Activated CD4-positive, alpha-beta T cell treated with anti-CD3 and anti-CD28 coated beads for 1 hour (primary cell): ENCODE measurements at places on chromosomes 16 and 17.

- no peak for DNase-seq
Measured at GRCh38 chr16:4833584-4833983, 13.5 kb downstream of the GLYR1 start.

GRCh38 chr16:50279504-50279865 lies 13.1 kb downstream of the ADCY7 start:
- no peak for DNase-seq

- no peak for DNase-seq
Measured at GRCh38 chr17:61806081-61806828, 57.1 kb downstream of the BRIP1 start.

DNA sequence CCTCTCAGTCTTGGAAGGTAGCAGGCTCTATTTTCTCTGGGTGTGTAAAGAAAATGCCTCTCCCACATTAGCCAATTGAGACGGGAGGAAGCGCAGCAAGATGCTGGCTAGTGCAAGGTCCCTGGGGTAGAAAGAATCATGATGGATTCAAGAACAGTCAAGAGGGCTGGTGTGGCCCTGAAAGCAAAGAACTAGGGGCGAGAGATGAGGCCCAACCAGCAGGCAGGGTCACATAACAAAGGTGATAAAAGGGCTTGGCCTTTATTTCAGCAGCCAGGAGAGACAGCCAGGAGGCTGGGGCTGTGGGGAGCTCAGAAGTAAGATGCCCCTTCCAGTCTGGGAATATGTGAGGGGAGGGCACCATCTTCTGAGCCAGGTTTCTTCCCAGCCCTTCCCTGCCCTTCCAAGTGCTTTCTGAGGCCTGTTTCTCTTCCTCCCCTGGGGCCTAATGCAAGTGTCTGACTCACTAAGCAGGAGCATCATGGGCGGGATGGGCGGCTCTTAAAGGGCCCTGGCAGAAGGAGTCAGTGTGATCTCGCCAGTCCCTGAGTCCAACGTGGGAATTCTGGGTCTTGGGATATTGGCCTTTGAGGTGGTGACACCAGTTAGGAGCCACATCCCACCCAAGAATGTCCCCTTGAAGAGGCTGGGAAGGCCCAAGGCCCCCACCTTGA lies 3.9 kb upstream of the NLRC5 start:
- no peak for DNase-seq

DNA sequence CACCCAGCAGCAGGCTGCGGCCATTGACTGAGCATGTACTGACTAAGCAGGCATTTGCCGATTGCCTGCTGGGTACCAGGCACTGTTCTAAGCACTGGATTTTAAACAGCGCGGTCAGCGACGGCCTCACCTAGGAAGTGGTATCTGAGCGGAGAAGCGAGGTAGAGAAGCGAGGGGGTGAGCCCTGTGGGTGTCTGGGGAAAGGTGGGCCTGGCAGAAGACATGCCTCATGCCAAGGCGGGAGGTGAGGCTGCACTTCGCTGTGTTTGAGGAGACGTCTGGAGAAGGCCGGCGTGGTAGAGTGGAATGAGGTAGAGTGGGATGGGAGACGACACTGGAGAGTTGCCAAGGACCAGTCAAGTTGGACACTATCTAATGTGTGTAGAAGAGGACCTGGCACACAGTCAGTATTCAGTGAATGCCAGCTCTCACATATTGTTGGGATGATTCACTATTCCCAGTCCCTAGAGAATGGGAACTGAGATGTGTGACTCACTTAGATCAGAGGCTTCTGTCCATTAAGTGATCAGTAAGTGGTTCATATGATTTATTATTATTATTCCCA lies 14.4 kb downstream of the SYCE1L start:
- no peak for DNase-seq

DNA sequence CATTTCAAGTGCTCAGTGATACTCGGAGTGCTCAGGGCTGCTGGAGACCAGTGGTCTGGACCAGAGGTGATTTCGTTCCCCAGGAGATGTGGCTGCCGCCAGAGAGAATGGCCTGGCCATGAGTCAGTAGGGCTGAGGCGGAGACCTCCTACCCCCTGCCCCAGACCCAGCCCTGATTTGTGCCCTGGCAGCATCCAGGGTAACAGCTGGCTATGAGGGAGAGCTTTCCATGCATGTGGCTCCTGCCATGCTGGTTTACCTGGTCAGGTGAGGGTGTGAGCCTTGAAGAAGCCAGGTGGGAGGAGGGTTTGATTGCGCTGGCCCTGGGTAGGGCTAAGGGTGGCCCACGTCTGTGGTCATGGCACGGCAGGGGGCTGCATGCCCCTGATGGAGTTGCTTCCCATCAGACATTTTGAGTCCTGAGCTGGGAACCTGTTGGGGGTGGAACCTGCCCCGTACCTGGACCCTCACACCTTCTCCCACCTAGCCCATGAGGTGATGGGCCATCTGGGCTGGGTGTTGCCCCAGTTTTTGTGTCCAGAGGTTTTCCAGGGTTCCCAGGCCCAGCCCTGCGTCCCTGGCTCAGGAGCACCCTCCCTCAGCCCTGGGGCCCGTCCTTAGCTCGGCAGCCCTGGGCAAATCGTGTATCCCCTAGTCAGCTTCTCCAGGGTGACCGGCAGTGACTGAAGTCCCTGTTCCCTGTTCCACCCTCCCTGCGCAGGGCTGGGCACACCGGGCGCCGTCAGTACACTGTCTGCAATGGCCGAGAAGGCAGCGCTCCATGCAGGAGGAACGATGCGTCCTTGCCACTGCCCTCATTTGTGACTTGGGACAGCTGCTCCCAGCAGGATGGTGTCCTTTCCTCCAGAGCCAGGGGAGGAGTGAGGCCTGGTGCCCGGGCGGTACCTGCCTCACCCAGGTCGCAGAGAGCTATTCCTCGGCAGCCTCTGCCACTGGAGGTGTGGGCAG lies 9.0 kb upstream of the CSNK1D start:
- DNase-seq, result no peak

GRCh38 chr17:78458736-78459335 lies 80.4 kb downstream of the PGS1 start:
- DNase-seq, result no peak

- DNase-seq, result no peak
Measured at GRCh38 chr17:61442878-61443474, 9.2 kb upstream of the TBX4 start.

DNA sequence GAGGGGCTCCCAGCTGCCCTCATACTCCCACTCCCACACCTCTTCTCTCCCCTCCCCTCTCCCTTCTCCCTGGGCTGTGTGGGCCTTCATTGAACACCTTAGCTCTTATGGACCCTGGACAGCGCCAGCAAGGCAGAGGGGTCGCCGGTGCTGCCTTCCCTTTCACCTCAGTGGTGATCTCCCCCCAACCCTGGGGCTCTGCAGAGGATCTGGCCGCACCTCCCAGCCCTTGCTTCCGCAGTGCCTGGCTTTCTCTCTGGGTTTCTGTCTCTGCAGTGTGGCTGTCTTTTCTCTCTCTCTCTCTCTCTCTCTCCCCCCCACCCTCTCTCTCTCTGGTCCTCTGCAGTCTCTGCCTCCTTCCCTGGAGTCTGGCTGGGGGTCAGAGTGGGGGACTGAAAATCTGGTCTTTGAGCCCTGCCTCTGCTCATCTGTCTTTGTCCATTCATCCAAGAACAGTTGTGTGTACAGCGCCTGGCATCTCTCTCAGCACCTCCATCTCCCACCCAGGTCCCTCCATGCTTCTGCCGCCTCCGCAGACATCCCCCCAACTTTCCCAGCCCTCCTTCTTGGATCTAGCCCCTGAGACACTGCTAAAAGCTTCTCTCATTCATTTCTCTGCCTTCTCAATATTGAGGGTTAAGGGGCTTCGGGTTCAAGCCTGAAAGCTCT lies 1.1 kb downstream of the SEZ6L2 start:
- no peak for DNase-seq

GRCh38 chr16:55567382-55567781 lies 898 bp downstream of the CAPNS2 start:
- no peak for DNase-seq

- DNase-seq, result no peak
Measured at GRCh38 chr16:66846266-66846665, 2.1 kb downstream of the CA7 start.

- no peak for DNase-seq
Measured at GRCh38 chr16:74931445-74931844, 53.5 kb downstream of the WDR59 start.

GRCh38 chr17:76432712-76433336 lies 20.1 kb downstream of the UBE2O start:
- no peak for DNase-seq

DNA sequence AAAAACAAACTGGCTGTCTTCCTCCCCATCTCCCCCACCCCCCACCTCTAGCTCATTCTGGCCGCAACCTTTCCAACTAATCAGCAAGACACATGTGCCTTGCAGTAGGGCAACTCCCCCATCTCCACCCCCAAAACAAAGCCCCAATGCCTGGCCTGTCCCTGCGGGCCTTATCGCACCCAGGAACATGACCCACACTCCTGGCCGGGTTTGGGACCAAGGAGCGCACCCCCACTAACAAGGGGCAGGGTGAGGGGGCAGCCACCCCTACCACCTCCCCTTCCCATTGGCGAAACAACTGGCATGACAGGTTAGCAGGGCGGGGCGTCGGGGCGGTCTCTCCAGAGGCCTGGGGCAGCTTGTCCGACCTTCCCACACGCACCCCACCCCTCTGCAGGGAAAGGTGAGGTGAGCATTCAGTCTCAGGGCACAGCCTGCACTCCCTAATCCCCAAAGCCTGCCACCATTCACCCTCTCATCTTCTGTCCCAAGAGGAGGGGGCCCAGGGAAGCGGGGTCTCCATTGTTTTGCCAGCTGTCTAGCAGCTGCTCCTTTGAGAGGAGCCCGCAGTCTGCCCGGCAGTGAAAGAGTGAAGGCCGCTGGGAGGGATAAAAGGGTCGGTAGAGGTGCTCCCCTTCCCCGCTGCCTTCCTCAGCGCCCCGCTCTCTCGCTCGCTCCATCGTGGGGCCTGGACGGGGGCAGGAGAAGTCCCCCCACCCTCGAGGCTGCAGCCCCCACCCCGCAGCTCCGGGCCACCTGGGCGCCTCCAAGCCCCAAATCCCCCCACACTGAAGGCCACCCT lies 765 bp downstream of the MYO18A start:
- no peak for DNase-seq

DNA sequence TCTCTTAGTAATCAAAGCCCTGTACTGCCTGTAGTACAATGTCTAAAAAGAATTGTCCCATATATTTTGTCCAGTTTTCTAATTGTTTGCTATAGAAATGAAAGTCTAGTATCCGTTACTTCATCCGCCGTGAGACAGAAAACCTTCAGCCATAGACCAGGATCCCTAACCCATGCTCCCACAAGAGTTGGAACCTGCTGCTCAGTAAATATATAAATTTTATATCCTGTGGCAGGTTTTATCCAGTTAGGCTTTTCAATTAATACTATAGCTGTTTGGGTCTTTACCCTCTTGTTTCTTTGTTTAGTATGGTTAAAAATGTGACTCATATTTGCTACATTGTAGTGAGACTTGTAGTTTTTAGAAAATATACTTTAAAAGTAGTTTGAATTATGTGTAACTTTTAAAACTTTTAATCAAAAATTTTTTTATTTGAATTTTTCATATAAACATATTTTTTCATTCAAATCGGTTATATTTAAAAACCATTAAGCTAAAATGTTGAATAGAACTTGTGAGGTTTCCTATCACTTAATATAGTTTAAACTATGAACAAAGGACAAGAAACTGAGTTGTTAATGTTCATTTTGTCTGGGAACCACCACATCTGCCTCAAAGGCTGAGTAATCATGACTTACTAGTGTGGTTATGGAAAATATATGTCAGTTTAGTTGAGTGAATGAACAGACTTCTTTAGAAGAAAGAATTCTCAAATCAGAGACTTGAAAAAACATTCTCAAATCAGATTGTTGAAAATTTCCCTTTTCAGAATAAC lies 54.8 kb downstream of the VMP1 start:
- DNase-seq, result no peak

- DNase-seq, result no peak
Measured at GRCh38 chr16:2341456-2342447, 1.2 kb upstream of the ABCA3 start.

DNA sequence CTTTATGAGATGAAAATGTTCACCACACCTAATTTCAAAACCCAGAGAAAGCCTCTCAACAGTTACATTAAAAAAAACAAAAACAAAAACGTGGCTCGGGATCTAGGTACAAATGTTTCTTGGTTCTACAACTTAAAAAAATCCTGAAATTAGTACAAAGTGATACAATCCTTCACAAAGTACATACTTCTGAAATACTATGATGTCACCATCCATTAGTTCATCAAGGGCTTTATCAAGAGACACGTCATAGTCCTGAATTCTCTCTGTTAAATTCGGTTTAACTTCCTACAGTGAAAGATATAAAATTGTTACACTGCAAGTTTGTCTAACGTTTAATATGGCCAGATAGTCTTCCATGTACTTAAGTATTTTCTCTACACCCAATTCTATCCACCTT lies 18.2 kb downstream of the LITAFD start:
- no peak for DNase-seq

GRCh38 chr17:81384929-81385319 lies 10.3 kb upstream of the BAHCC1 start:
- DNase-seq, result no peak

GRCh38 chr17:57604771-57605674 lies 140.1 kb downstream of the CCDC182 start:
- no peak for DNase-seq

- peak; percentile 57 for DNase-seq
Measured at GRCh38 chr16:10918294-10919002, 23.8 kb downstream of the DEXI start.

GRCh38 chr17:74720506-74720905 lies 7.8 kb upstream of the CD300LF start:
- no peak for DNase-seq

- DNase-seq, result no peak
Measured at GRCh38 chr17:30717291-30718098, 107.0 kb downstream of the CRLF3 start.

DNA sequence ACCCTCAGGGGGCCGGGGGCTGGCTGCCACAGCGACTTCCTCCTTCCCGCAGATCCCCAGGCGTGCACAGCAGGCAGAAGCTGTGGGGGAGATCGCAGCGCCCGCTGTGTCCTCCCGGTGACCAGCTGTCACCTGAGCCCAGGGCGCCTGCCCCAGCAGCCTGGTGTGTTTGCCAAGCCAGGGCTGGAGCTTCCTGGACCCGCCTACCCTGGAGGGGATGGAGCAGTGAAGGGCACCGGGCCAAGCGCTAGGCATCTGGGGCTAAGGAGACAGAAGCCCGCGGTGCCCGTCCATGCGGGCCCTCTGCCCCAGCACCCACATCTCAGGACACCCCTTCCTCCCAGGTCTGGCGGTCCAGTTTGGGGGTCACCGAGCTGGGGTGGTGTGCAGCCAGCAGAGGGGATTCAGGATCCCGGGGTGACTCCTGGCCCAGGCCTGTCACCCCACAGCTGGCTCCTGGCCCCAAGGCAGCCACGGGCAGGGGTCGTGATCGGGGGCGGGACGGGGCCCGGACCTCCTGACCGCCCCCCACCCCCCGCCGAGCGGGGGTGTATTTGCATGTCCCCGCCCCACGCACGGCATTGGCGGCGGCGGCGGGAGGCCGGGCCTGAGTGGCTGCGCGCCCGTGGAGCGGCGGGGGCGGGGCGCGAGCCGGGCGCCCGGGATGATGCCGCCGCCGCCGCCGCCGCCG lies at the start of gene RAB26:
Gene RAB26, plus strand, starts transcription at position 645 of the 691 bp plus-strand sequence. CDS start 159 bp downstream, outside the sequence.
- peak; percentile 36 for DNase-seq
